ENCODE measurements at places on chromosomes 12 and 14. TPM values are rescaled to one million over a fixed set of nuclear protein-coding genes. Genes with fewer than 3 reads are reported as not detected.

- DNase-seq, result peak; percentile 59
Measured at GRCh38 chr12:3727877-3728632, 24.9 kb downstream of the CRACR2A start.

- DNase-seq, result no peak
Measured at GRCh38 chr12:47192051-47192450, 112.3 kb upstream of the AMIGO2 start.

Gene SLC25A3
- total RNA-seq, result 437 TPM

Gene FAR2
- 11.3 TPM for total RNA-seq

Gene DCP1B
- 23.3 TPM for total RNA-seq

GRCh38 chr14:63454436-63454835, 88.7 kb downstream of the PPP2R5E start:
- DNase-seq, result no peak

- no peak for DNase-seq
Measured at GRCh38 chr14:105492971-105493871, 2.2 kb downstream of the TEDC1 start.

Gene SRSF5
- 113 TPM for total RNA-seq

Gene VPS29
- 35.9 TPM for total RNA-seq

- DNase-seq, result peak; percentile 83
Measured at GRCh38 chr12:55720894-55721444, 776 bp downstream of the RDH5 start.

DNA sequence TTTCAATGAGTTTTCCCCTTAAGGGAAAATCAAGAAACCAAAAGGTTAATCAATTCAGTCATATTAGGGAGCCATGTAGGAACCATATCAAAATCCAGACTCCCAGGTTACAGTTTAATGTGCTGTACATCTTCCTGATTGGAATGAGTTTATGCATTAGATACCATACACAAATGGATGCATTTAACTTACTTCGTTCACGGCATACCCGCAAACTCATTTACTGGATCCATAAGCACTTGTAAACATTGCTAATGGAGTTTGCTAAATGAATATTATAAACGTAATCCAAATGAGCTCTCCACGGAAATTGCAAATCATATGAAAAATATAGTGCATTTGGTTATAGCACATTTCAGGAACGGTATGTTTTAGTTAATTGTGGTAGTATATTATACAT, 228.9 kb upstream of the G2E3 start:
- DNase-seq, result no peak

Gene TAS2R7
- not detected for total RNA-seq

GRCh38 chr12:28884904-28885679, 264.0 kb upstream of the FAR2 start:
- DNase-seq, result no peak

DNA sequence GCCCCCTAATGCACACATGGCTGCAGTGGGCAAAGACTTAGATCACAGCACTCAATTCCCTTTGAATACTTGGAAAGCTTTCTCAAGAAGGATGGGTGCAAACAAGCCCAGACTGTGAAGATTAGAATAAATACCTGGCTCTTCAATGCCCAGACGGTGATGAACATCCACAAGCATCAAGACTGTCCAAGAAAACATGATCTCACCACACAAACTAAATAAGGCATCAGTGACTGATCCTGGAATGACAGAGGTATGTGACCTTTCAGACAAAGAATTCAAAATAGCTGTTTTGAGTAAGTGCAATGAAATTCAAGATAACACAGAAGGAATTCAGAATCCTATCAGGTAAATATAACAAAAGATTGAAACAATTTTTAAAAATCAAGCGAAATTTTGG, 43.8 kb upstream of the ZDHHC17 start:
- DNase-seq, result no peak

Gene CAPZA3
- not detected for total RNA-seq

Gene MAGOHB
- 5.4 TPM for total RNA-seq

Gene NR2C1
- 42.3 TPM for total RNA-seq

Gene SLC17A8
- not detected for total RNA-seq

DNA sequence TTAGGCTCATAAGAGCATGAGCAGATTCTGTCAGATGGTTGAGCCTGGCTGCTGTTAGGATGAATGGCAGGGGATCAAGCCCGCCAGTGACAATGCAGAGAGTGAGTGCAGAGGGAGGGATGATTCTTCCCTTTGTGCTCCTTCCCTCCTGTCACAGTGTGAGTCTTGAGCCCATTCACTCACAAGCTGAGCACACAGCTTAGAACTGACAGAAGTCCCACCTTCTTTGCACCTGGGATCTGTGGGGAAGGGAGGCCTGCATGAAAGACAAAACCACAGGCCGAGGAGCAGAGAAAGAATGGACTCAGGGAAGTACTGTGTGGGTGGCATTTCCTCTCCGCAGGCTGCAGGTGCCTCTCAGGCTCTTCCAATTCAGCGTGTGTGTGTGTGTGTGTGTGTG, 160.6 kb downstream of the KCNA5 start:
- DNase-seq, result no peak

DNA sequence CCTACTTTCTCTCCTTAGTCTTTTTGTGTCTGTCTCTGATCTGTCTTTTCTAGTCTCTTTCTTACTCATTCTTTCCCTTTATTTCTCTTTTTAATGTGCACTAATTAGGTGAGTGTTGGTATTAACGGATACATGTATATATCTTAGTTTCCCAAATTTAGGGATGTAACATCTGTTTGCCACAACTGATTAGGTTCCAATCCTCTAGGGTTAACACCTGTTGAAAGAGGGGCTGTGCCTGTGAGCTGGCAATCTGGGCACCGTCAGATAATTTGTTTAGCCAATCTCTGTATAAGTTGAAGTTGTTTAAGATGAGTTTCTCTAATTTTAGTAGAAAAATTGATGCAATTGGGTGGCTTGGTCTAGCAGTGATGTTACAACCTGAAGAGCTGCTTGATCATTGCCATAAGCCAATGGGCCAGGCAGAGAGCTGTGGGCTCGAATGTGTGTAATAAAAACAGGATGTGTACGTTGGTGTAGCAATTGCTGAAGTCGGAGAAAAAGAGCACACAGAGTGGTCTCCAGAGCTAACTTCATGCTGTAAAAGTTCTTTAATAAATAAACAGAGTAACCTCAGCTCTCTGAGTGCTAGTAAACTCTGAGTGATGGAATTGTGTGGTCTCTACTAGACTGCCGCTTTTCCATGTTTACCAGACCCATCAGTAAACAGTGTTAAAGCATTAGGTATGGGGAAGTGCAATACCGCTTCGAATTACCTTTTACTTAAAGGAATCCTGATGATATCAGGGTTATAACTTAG, 18.3 kb upstream of the LYZ start:
- no peak for DNase-seq

Gene TTC5
- 7.8 TPM for total RNA-seq

DNA sequence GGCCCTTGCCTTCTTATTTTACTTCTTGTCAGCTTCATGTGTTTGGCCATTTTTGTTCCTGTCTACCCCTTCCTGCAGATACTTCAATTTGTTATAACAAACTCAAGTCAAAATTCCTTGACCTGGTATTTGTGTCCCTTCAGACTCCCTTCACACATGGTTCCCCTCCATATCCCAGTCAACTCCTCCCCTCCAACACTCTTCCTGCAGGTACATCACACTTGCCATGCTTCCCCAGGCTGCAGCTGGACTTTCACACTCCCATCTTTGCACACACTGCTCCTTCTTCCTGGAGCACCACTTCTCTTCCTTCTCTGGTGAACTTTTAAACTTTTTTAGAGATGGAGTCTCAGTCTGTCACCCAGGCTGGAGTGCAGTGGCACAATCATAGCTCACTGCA, 18.9 kb upstream of the FIGNL2 start:
- no peak for DNase-seq

Gene MDGA2
- total RNA-seq, result not detected
